NCI-H1930 (cell line): ENCODE measurements at places on chromosomes 16 and 17.

- DNase-seq: no peak
Measured at GRCh38 chr17:49061524-49061943, 64.3 kb downstream of the IGF2BP1 start.

GRCh38 chr17:29061036-29061435, 18.1 kb downstream of the PIPOX start:
- no peak for DNase-seq

GRCh38 chr17:43732958-43733357, 25.6 kb downstream of the SOST start:
- no peak for DNase-seq

GRCh38 chr17:79779661-79780365, 1.9 kb downstream of the CBX2 start:
- no peak for DNase-seq

- DNase-seq: no peak
Measured at GRCh38 chr17:3546521-3546920, 11.1 kb downstream of the TRPV3 start.

GRCh38 chr17:10048629-10049350, 143.7 kb upstream of the RCVRN start:
- DNase-seq: no peak

GRCh38 chr16:28534542-28535373, 4.0 kb downstream of the NUPR1 start:
- DNase-seq: no peak

DNA sequence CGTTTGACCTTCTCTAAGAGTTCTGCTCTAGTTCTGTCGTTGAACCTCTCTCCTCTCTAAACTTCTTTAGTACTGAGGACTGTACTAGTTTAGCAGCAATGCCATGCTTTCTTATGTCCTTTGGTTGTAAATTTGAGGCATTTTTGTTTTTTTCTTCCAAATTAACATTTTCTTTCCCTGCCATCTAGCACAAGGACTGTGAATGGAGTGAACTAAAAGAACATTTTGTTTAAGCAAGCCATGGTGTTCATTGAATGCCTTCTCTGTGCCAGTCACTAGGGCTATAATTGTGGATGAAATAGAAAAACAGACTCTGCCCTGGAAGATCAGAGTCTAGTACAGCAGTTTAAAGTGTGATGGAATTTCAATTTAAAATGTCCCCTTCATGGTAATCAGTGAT, 137.9 kb downstream of the FTO start:
- DNase-seq: no peak

DNA sequence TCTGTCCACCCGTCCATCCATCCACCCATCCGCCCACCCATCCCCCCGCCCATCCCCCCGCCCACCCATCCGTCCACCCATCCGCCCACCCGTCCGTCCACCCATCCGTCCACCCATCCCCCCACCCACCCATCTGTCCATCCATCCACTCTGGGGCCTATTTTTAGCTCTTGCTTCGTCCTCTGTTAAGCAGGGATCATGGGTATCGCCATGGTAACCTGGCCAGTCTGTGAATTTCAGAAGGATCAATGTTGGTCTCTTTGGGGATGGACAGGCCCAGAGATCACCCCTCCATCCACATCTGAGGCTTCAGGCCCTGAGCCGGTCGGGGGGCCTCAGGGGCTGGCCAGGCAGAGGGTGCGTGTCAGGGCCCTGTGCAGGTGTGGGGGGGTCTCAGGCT, 15.2 kb upstream of the DPEP1 start:
- DNase-seq: no peak

DNA sequence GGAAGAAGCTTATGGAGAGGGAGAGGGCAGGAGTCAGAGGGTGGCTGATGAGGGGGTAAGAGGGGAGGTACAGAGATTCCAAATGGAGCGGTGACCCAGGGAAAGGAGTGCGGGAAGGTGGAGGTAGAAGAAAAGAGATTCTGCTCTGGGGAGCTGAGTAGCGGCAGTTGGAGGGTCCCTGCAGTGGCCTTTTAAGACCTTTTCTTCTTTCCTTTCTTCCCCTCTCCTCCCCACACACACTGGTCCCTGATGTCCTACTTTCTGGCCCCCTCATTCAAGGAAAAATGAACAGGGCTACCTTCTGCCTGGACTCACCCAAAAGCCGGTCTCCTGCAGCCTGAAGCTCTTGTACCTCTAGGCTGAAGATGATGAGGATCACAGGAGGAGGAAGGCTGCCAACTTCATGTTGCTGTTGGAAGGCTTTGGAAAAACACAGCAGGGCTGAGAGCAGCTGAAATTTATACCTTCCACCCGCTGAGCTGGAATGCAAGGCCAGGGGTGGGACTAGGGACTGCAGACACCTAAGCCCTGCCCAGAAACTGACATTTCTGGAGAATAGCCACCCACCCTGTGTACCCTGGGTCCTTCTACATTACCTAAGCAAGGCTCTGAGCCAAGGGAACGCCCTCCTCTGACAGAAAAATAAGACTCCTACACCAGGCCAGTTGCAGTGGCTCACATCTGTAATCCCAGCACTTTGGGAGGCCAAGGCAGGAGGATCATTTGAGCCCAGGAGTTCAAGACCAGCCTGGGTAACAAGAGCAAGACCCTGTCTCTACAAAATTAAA, 9.4 kb upstream of the HEATR6 start:
- no peak for DNase-seq
